ENCODE measurements at places on chromosomes 11 and 22.

- ATAC-seq = no peak
Observed at GRCh38 chr11:116888884-116889549, 51.6 kb upstream of the APOA1 start.

GRCh38 chr22:27827604-27828587, 26.3 kb upstream of the MN1 start:
- no peak for ATAC-seq

- no peak for ATAC-seq
Observed at GRCh38 chr11:128174465-128175291, 412.7 kb downstream of the ETS1 start.

- ATAC-seq = peak; percentile 19
Observed at GRCh38 chr11:64305691-64306562, 603 bp downstream of the ESRRA start.

- no peak for ATAC-seq
Observed at GRCh38 chr11:109424901-109425300, 2.9 kb downstream of the C11orf87 start.

GRCh38 chr22:36445158-36445668, 36.2 kb downstream of the TXN2 start:
- ATAC-seq = peak; percentile 5

DNA sequence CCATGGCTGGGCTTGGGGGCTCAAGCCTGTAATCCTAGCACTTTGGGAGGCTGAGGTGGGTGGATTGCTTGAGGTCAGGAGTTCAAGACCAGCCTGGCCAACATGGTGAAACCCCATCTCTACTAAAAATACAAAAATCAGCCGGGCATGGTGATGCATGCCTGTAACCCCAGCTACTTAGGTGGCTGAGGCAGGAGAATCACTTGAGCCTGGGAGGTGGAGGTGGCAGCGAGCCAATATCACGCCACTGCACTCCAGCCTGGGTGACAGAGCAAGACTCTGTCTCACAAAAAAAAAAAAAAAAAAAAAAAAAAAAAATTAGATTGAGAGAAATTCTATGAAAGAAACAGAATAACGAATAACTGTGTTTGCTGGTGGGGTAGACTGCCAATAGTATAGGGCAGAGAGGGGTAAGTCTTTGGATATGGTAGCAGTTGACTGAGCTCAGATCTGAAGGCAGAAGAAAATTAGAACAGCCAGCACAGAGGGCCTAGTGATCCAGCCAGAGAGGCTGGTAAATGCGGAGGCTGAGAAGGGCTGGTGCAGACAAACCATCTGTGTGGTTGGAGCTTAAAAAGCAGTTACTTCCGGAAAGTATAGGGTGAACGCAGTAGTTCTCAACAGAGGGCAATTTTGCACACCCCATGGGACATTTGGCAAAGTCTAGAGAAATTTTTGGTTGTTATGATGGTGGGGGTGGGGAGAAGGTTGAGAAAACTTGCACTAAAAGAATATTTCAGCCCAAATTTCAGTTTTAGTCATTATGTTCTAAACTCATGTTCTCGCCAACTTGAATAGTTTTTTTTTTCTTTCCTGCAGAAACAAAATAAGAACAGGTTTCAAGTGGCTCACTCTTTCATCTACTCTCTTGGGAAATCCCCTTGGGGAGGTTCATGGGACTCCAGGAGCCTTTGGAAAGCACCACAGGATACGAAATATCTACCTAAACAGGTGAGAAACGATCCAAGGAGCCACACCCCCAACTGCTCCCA, 1.6 kb upstream of the HORMAD2 start:
- ATAC-seq = peak; percentile 42

Measured in esophagus mucosa (tissue), 1 donor.